ENCODE measurements at places on chromosomes 5 and 9.

DNA sequence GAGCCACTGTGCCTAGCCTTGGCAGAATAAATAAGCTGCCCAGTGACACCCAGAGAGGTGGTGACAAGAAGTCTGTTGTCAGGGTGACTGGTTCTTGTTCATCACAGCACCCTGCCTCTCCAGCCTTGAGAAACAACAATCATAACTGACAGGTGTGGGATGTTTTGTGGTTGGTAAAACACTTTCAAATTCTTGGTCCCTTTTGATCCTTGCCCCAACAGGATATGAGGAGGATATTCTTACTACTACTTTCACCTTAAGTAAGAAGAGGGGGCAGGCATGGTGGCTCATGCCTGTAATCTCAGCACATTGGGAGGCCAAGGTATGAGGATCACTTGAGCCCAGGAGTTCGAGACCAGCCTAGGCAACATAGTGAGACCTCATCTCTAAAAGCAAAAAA is 14.2 kb upstream of the FRRS1L start:
- DNase-seq, result no peak

DNA sequence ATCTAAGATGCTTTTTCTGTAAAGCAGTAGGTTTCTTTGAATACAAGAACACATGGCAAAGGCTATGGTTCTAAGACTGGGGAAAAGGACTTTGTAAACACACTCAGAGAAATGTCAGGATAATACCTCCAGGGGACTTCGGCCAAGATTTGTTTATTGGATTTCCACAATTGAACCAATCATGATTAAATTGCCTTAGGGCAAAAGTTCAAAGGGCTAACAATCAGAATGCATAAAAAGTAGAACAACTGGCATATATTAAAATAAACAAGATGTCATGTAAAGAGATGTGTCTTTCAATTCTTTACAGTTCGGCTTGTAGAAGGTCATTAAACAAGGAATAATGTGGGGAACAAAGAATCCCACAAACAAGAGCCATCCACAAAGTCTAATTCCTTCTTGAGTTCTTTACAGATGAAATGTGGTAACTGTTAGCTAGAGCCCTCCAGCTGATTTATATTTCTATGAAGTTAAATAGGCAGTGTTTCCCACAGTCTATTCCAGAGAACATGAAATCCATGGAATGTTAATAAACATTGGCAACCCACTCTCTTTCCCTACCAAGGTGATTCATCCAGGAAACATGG is 565.5 kb downstream of the ZNF608 start:
- DNase-seq, result no peak

- DNase-seq, result no peak
Observed at GRCh38 chr9:61667559-61668121, 477.8 kb downstream of the SPATA31A7 start.

GRCh38 chr5:143222287-143223231 is 180.9 kb downstream of the NR3C1 start:
- no peak for DNase-seq

DNA sequence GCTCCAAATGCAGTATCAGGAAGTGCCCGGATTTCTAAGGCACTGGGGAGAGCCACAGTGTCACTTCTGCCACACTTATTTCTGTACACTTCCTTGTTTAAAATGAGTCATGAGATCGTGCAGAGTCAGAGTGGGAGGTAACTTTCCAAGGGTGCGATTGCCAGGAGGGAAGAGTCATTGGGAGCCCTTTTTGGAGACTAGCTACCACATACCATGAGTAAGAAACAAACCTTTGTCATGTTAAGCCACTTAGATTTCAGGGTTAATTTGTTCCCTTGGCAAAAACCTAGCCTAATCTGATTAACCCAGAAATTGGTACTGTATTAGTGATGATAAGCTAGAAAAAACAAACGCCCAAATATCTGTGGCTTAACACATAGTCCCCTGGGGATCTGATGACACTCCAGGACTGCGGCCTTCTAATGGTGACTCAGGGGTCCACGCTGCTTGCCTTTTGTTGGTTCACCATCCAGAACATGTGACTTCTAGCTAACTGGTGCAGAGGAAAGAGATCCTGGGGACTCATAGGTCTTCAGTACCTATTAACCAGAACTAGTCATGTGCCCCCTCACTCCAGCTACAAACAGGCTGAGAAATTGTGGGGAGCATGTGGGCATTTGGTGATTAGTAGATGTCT is 48.6 kb upstream of the TLE1 start:
- DNase-seq, result peak; percentile 20

DNA sequence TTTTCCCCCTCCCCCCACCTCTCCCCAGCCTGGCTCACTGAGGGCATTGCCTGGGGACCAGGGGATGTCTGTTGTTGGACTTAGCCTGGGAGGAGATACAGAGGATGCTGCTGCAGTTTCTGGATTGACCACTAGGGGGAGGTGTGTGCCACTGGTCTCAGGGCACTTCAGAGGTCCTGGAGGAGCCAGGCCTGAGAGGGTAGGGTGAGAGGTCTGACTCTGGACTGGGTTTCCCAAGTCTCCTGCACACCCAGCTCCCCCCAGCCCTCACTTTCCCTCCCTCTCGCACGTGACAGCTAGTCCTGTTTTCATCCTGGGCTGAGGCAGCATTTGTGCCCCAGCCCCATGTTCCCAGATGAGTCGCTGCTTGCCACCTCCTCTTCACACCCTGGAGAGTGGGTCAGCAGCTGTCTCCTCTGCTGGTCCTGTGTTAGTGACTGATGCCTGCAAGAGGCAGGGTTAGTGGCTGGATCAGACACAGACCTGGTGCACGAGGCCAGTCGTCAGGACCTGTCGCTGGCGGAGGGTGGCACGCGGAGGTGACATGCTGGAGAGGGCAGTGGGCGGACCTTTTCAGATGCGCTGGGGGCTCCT is 4.4 kb downstream of the IL3 start:
- no peak for DNase-seq

- no peak for DNase-seq
Observed at GRCh38 chr9:129840034-129840433, 4.8 kb downstream of the USP20 start.

GRCh38 chr5:36657563-36657995 is 51.2 kb downstream of the SLC1A3 start:
- DNase-seq, result peak; percentile 20

DNA sequence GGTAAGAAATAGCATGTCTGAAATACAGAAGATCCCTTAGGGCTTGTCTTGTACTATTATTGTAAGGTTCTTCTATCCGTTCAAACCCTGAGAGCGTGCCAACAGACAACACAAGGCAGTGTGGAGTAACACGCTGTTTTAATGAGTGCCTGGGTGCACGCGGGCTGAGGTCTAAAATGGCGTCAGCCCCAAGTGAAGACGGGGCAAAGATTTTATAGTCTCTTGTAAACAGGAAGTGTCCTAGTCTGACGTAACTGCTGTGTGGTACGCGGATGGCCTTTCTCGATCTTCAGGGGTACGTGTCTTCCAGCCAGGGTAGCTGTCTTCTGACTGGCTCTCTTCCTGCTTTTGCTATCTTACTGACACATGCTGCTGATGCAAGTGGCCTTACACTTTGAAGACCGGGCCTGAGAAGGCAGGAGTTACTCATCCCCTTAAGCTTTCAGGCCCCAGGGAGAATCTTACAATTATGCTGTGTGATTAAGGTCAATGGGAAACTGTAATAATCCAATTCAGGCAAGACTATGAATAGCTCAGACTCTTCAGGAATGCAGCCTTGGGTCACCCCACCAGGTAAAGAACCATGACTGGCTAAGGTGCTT is 1812.0 kb upstream of the CDH9 start:
- DNase-seq, result no peak

DNA sequence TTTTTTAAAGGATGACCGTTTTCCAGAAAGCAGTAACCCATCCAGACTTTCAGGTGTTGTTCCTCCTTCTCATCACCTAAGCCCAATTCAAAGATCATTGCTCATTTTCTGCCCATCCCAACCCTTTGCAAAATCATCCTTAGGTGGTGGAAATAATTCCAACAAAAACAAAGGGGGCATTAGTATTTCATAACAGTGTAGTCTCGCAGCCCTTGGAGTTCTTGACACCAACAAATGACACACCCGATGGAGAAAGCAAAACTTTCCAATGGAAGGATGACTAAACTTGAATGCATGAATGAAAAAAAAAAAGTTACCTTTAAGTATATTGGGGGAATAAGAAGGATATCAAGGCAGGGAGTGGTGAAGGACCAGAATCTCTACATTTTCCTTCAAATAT is 117.0 kb downstream of the PAPPA start:
- no peak for DNase-seq

DNA sequence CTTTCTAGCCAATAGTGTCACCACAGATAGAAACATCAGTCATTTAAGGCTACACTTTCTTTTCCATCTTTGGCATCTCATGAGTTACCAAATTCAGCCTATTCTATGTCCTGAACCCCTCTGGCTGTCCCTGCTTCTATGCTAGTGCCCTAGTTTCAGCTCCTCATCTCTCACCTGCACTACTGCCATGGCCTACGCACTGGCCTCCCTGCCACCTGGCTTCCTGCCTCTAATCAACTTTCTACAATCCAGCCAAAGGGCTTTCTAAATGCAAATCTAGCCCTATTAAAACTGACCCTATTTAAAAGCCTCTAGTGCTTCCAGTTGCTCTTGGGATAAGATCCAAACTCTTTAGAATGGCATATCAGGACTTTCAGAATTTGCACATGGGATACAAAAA is 482.9 kb downstream of the TMEM38B start:
- no peak for DNase-seq

GRCh38 chr9:100427366-100428263 is 672 bp downstream of the MSANTD3 start:
- DNase-seq, result peak; percentile 12

GRCh38 chr9:28234894-28235277 is 661.6 kb upstream of the C9orf72 start:
- no peak for DNase-seq

DNA sequence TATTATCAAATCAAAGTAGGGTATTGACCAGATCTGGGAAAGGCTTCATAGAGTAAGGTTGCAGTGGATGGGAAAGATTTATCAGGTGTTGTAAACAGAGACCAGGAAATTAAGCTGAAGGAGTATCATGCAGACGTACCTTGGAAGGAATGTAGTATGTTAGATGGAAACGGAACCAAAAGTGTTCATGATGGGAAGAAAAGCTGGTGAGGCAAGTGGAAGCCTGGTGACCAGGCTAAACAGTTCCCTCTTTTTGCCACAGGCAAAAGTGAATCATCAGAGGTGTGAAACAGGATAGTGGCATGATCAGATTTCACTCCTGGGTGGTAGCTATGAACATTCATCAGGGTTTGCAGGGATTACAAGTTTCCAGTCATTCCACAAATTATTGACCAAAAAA is 780.1 kb upstream of the DMAC1 start:
- no peak for DNase-seq

- no peak for DNase-seq
Observed at GRCh38 chr5:3891113-3891512, 295.5 kb downstream of the IRX1 start.

GRCh38 chr9:134040781-134041648 is 15.7 kb downstream of the BRD3OS start:
- DNase-seq, result no peak

DNA sequence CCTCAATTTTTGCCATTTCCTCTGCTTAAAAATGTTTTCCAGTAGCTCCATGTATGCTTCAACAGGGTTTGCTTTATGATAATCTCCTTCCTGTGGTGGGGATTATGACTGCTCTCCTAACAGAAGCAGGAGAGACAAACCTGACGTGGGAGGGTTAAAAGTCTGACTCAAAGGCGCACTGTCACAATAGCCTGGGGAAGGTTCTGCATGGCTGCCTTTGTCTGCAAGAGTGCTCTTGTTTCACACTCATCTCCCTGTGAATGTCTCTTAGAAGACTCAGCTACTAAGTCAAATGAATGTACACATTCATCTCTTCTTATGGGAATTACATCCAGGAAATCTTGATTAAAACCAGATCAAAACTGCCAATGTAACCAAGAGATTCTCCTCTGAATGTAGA is 90.9 kb upstream of the MTAP start:
- no peak for DNase-seq

GRCh38 chr5:98796197-98796972 is 22.9 kb downstream of the RGMB start:
- DNase-seq, result no peak

GRCh38 chr9:110058304-110058953 is 149.5 kb downstream of the C9orf152 start:
- DNase-seq, result no peak

DNA sequence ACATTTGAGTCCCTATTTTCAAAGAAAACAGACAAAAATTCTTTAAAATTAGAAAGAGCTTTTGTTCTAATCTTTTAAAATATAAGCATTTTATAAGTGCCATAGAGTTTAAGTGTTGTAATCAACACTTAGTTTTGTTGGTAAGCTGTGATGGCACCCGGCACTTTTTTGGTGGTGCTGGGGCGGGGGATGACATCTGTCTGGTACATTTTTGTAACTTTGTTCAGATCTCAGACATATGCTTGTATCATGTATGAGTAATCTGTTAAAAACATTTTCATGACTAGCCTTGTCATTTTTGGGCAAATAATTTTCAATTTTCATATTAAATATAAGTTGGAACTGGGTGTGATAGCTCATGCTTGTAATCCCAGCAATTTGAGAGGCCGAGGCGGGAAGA is 51.7 kb downstream of the UBAP1 start:
- DNase-seq, result no peak

DNA sequence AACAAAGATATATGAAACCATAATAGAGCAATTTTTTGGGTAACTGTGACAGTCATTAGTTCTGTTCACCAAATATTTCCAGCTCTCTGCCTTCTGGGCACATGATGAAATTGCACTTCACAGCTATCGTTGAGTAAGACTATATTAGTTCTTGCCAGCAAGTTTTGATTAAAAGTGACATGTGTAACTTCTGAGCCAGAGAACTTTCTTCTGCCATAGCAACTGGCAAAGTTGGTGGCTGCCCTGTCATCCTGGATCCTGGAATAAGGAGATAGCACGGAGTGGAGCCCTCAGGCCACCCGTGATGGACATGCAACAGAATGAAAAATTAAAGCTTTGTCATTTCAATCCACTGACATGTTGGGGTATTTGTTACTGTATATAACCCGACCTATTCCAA is 194.4 kb upstream of the VCAN start:
- no peak for DNase-seq

DNA sequence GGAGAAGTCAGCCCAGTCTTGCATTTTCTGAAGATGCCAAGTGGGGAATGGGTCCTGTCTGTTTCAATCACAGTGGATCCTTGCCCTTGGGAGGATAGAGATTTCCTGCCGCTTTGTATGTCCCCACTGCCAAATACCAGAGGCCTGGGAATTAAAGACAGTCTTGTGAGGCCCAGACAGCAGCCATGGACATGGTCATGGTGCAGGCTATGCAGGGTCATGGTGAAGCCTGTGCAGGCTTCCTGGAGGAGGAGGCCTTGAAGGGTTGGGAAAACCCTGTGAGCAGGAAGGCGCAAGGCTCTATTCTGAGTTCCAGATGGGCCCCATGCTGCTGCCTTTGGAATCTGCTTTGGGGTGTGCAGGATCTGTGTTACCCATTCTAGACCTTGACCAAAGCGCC is 57.3 kb upstream of the PITX1 start:
- no peak for DNase-seq

DNA sequence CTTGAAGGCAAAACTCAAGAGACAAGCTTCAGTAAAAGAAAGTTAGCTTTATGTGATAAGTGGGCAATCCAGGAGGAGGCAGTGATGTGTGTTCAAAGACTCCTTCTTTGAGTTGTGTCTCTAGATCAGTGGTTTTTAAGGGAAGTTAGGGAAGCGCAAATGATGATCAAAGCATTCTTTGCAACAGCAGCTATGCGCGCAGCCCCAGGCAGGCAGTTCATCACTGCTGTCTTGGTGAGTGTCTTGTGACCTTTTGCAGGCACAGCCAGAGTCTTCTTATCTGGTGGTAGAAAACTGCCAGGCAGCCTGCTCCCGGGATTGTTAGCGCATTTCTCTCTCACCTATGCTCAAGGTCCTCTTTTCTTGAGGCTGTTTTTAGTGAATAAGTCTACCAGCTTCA is 40.3 kb upstream of the CLK4 start:
- no peak for DNase-seq

GRCh38 chr5:61277190-61277589 is 54.9 kb upstream of the ZSWIM6 start:
- no peak for DNase-seq
